Stimulated activated CD4-positive, alpha-beta T cell treated with anti-CD3 and anti-CD28 coated beads, Interleukin-1b, Interleukin-23, amount 100 ng/mL, for 48 hours (primary cell): ENCODE measurements at places on chromosomes 16 and 17.

GRCh38 chr17:64385187-64386083 lies 5.2 kb downstream of the PECAM1 start:
- peak; percentile 67 for DNase-seq

- no peak for DNase-seq
Measured at GRCh38 chr16:16162591-16162990, 60.7 kb downstream of the ABCC6 start.

- DNase-seq: no peak
Measured at GRCh38 chr17:80388175-80388574, 26.8 kb upstream of the ENDOV start.

DNA sequence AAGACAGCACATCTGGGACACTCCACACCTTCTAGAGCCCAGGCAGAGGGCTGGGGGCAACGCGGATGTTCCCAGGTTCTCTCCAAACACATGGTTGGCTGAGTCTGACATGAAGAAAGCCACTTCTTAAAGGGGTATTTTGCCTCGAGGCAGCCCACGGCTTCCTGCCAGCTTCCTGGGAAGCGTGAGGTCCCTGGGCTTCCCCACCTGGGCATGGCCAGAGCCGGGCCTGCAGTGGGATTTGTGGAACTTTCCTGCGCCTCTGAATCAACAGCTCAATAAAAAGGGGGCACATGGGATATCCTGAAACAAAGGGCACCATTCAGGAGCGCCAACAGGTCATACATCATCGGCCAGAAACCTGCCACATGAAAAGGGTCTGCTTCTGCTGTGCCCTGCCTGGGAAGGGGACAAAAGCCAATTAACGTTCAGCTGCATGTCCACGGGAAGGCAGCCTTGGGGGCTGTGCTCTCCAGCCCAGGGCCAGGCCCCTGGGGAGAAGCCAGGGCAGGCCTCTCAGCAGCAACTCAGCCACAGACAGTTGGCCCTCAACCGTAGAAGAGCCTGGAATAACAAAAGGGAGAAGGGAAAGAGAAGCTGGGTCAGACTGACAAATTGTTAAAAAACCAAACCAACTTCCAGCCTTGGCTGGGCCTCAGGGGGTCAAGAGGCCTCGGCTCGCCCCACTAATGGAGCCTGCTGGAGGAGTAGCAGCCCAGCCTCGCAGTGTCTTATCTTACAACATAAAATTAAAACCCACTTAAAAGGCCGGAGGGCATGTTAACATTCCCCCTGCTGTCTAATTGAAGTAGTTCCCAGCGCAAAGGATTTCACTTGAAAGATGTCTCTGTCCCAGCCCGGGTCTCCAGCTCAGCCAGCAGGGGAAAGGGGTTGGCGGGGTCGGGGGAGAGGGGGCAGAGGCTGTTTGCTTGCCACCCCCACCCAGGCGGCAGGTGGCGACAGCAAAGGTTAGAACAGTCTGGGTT lies 34.2 kb downstream of the TBX4 start:
- DNase-seq: no peak

DNA sequence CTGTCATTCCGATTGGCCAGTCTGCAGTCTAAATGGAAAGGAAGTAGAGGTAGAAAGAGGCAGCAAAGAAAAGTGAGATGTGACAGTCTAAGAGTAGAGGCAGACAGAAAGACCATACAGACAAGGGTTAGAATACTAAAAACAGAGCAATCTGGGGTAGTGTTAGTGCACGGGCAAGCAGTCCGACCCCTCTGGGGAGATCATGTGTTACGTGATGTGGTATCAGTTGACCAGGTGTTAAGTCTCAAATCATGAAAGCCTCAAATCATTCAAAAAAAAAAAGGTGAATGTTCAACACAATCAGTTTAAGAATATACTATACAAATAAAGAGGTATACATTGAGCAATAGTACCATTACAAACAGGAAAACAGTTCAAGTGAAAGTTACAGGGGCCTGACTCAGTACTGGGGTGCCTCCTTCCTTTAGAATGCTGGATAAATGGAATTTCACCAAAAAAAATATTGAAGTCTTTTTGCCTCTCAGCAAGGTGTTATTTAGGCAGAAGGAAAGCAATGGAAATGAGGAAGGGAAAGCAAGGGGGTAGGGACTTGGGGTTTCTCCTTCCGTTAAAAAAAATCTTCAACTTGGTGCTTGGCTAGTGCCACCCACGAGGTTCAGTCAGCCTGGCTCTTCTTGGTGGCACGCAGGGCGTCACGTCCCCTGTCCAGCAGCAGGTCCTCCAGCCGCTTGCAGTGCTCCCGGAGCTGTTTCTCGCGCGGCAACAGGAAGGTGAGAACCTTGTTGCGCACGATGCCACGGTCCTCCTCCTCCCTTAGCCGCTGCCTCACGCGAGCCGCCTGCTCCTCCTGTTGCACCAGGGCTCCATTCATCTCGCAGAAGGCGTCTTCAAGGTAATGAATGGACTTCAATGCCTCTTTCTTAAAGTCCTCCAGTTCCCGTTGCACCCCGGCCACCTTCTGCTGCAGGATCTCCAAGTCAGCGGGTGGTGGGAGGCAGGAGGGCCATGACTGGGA lies 616 bp downstream of the CCDC182 start:
- DNase-seq: no peak

- peak; percentile 41 for DNase-seq
Measured at GRCh38 chr17:41967141-41967920, 736 bp downstream of the CNP start.

DNA sequence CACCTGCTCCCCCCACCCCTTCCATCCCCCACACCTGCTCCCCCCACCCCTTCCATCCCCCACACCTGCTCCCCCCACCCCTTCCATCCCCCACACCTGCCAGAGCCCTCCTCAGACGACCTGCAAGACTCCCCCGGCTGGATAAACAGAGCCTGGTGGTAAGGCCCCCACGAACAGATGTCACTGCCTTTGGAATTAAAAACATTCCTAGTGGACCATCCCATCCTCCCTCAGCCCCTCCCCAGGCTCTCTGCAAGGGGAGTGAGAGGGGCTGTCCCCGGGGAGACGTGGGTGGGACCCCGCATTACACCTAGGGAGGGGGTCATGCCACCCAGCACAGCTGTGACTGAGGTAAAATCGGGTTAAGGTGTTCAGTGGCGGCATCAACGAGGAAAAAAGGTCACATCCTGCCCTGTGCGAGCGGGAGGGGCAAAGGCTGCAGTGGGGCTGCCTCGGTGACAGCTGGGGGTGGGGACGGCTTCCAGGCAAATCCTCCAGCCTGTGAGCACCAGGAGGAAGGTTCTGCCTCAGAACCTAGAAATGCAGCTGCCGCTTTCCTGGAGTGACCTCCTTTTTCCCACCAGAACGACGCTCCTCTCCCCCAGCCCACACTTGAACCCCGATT lies 38.7 kb downstream of the TIMM22 start:
- DNase-seq: no peak

DNA sequence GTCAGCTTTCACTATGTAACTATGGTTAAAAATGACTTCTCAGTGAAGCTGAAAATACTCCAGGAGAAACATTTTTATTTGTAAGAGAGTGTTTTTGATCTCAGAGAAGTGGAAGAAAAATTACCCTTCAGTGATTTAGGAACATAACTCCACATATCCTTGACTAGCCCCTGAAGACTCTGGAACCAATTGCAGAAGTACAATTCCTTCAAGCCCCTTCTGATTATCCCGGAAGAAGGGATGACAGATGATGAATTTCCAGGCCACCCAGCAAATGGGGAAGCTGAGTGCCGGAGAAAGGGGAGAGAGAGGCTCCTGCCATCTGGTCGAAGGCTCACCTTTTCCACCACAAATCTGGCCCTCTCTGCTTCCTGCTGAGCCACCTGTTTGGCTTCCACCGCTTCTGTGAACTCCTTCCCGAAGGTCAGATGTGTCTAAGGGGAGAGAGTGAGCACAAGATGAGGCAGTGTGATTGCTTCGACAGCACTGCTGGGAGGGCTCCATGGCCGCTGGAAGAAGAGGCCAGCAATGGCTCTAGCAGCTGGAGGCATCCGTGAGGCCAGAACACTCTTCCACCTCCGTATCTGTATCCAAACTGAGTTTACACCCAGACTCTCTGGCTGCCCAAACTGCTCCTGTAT lies 8.1 kb downstream of the PHB1 start:
- no peak for DNase-seq

- DNase-seq: no peak
Measured at GRCh38 chr16:58266336-58266735, 28.5 kb downstream of the PRSS54 start.

DNA sequence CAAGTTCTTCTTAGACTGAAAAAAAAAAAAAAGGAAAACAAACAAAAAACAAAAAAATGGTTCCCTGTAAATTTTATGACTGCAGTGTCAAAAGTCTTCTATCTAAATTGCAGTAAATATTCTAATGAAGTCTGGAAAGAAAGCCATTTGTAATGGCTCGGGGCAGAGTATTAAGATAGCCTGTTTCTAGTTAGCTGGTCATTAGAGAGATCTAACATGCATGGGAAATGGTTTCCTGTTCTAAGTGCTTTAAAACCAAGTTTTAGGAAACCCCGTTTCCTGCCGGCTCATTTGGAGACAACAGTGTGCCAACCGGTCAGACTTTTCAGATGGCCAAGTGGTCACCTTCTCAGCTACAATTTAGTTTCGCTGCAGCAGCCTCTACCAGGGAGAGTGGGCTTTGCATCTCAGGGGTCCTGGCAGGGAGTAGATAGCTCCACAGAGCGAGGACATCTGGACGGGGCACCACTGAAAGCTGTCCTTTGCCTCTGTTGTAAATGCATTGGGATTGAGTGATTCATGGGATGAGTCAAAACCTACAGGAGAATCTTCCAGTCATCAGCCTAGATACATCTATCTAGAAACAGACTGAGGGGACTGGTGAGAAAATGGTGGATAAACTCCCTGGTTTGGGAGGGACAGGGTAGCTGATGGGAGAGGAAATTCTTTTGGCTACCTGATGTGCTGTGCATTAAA lies 473.2 kb upstream of the SALL1 start:
- DNase-seq: no peak

GRCh38 chr16:69329369-69330285 lies 761 bp downstream of the PDF start:
- peak; percentile 52 for DNase-seq

DNA sequence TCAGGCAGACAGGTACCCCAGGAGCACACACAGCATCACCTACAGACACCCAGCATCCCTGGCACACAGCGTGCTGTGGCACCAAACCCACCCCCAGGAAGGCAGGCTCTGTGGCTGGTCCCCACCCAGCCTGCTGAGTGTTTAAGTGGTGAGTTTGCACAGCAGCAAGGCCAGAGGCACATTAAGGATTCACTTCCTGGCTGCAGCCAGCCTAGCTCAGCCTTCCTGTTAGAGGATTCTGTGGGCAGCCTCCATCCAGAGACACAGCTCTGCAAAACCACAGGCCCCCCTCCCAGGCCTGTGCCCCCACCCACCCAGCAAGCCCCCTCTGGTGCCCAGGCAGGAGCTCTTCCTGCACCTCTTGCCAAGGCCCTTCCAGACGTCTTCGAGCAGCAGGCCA lies 36.1 kb upstream of the PHB1 start:
- DNase-seq: no peak

GRCh38 chr17:50947782-50948543 lies 81.8 kb upstream of the TOB1 start:
- DNase-seq: no peak

DNA sequence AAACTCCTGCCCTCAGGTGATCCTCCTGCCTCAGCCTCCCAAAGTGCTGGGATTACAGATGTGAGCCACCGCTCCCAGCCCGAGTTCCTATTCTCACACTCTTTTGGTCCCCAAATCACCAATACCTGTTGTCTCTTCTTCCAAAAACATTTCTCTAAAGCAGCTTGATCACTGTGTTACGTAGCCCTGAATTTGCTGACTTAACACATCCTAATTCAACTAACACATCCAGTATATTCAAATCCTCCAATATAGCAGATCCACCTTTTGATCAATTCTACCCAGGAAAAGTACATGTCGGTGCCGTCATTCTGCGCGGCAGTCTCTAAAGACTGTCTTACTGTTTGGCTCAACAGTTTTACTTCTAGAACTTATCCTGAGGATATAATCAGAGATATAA lies 191.3 kb downstream of the ZNF18 start:
- DNase-seq: no peak

DNA sequence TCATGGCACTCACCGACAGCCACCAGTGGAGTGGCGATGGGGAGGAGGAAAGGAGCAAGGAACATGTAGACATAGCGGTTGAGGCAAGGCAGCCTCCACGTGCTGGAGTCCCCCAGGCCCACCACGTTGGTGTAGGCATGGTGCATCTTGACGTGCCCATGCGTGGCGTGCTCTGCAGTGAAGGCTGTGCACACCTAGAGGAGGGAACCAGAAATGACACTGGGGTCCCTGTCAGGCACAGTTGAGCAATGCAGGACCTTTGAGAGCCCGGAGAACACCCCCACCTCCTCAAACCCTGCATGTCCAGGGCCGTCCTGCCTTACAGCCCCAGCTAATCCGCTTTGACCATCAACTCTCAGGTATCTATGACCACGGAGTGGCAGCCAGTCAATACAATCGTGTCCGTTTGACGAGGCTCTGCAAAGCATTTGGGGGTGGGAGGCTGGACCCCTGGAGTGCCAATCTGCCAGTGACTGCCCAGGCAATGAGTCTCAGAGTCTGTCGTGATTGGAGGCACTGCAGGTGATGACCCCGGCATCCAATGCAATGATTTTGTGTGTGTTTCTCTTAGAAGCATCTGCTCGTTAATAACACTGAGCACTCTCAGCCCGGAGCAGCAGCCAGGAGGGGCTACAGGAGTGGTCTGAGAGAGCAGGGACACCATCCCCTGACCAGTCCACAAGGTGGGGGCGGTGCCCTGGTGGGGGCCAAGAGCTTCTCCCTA lies 9.9 kb upstream of the FDXR start:
- no peak for DNase-seq

DNA sequence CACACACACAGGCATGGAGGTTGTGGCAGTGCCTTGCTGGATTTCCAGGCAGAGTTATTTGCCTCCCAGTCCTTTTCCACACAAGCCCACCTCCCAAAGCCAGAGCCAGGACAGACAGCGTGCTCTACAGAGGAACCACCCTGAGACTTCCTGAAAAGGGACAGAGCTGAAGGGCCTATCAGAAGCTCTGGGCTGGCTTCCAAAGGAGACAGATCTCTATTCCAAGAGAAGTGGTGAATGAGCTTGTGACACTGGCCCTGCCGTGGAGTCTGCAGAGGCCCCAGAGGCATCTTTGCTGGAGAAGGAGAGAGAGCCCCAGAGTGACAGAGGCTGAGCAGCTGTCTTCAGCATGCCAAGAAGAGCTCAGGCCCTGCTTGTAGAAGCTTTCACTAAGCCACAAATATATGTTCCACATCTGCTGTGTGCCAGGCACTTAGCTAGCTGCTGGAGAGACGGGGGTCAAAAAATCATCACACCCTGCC lies 8.3 kb upstream of the LPCAT2 start:
- no peak for DNase-seq

DNA sequence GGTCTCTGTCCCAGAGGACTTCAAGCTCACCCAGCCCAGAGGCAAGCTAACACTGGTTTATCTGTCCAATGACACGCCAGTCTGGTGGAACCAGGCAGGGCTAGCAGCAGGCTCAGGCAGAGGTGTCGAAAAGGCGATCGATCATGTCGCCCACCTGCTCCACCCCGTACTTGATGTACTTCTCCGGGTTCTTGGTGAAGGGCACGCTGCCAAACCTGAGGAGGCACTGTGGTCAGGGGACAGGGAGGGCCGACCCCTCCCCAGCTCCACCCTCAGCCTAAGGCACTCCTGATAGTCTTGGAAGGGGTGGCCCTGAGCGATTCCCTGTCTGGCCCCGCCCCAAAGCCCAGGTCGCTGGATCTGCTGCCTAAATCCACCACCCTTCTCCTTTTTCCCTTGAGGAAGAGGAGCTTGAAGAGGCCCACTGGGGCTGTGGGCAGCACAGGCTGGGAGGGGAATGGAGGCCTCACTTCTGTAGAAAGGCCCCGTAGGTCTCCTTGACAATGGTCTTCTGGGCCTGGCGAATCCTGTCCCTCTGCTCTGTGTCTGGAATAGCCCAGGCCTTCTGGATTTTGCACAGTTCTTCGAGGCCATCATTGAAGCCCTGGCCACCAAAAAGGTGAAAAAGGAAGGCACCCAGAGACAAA lies 4.7 kb downstream of the ZACN start:
- no peak for DNase-seq
